ENCODE measurements at places on chromosomes 5 and 9. TPM values are rescaled to one million over a fixed set of nuclear protein-coding genes. Genes with fewer than 3 reads are reported as not detected.

RGP1 gene
- total RNA-seq = 10.3 TPM

DIPK1B gene
- 201 TPM for total RNA-seq

CXXC5 gene
- total RNA-seq = 27.7 TPM

IFNA2 gene
- total RNA-seq = not detected

JAKMIP2 gene
- not detected for total RNA-seq

MAP1B gene
- 50.8 TPM for total RNA-seq

C9 gene
- not detected for total RNA-seq

SV2C gene
- total RNA-seq = not detected

PAIP1 gene
- total RNA-seq = 87.8 TPM

BAAT gene
- not detected for total RNA-seq

DRD1 gene
- total RNA-seq = not detected

UBTD2 gene
- 24.7 TPM for total RNA-seq

SLC25A25 gene
- 20.1 TPM for total RNA-seq

GIN1 gene
- 3.2 TPM for total RNA-seq

OSMR gene
- 21.4 TPM for total RNA-seq

THBS4 gene
- under 0.01 TPM for total RNA-seq

CCNO gene
- not detected for total RNA-seq

FBXO4 gene
- total RNA-seq = 10.2 TPM

LURAP1L gene
- 3.9 TPM for total RNA-seq

TNFSF15 gene
- 7.3 TPM for total RNA-seq

ANXA1 gene
- 684 TPM for total RNA-seq

GFPT2 gene
- 20.1 TPM for total RNA-seq

SPATA31A3 gene
- total RNA-seq = not detected

PLPPR1 gene
- total RNA-seq = 2.3 TPM

DCAF10 gene
- 20.1 TPM for total RNA-seq

RAI14 gene
- 115 TPM for total RNA-seq

FOXD1 gene
- 0.30 TPM for total RNA-seq

BTNL8 gene
- total RNA-seq = not detected

CSF1R gene
- total RNA-seq = not detected

LECT2 gene
- not detected for total RNA-seq

ITGA2 gene
- 74.1 TPM for total RNA-seq

GRK6 gene
- total RNA-seq = 27.0 TPM

OR2K2 gene
- total RNA-seq = not detected

RLN1 gene
- total RNA-seq = not detected

SPINK6 gene
- not detected for total RNA-seq

HRCT1 gene
- 0.76 TPM for total RNA-seq

OR1Q1 gene
- total RNA-seq = not detected

IL7R gene
- 1.3 TPM for total RNA-seq

PCDHB16 gene
- total RNA-seq = under 0.01 TPM

All from epithelial cell of umbilical artery (primary cell).